Stimulated activated CD4-positive, alpha-beta T cell treated with anti-CD3 and anti-CD28 coated beads, Interleukin-1b, Interleukin-23, amount 100 ng/mL, for 1 hour (primary cell): ENCODE measurements at places on chromosomes 7 and 10.

GRCh38 chr10:78643513-78643912 is 425.3 kb upstream of the ZMIZ1 start:
- no peak for DNase-seq

DNA sequence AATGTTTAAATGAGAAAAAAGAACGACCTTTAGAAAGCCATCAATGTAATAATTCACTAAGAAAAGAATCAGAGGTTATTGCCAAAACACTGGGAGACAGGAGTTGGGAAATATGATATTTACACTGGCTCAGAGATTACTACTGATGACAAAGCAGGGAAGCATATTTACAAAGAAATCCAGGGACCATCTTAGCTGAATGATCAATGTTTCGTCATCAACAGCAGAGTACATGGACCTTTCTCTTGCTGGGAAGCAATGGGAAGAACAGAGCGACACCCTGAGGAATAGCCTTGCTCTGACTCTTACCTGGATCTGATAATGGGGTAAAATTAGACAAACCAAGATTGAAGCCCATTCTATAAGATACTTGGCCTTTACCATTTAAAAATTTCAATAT is 1293.5 kb downstream of the XPNPEP1 start:
- no peak for DNase-seq

- DNase-seq = no peak
Observed at GRCh38 chr7:79182283-79182682, 271.2 kb downstream of the MAGI2 start.

GRCh38 chr7:87507446-87507845 is 32.0 kb upstream of the ABCB4 start:
- no peak for DNase-seq

DNA sequence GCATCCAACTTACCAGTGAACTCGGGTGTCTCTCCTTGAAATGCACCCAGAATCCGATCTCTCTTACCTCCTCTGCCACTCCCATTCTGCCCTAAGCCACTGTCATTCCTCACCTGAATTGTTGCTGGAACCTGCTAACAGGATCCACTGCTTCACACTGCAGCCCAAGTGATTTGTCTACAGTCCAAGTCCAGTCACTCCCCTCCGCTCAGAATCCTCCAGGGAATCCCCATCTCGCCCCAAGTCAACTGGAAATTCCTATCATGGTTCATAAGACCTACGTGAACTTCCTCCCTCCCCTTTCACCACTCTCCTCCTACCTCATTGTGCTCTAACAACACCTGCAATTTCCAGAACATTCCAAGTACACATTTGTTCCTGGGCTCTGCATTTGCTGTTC is 91.3 kb downstream of the SCRN1 start:
- DNase-seq = no peak

DNA sequence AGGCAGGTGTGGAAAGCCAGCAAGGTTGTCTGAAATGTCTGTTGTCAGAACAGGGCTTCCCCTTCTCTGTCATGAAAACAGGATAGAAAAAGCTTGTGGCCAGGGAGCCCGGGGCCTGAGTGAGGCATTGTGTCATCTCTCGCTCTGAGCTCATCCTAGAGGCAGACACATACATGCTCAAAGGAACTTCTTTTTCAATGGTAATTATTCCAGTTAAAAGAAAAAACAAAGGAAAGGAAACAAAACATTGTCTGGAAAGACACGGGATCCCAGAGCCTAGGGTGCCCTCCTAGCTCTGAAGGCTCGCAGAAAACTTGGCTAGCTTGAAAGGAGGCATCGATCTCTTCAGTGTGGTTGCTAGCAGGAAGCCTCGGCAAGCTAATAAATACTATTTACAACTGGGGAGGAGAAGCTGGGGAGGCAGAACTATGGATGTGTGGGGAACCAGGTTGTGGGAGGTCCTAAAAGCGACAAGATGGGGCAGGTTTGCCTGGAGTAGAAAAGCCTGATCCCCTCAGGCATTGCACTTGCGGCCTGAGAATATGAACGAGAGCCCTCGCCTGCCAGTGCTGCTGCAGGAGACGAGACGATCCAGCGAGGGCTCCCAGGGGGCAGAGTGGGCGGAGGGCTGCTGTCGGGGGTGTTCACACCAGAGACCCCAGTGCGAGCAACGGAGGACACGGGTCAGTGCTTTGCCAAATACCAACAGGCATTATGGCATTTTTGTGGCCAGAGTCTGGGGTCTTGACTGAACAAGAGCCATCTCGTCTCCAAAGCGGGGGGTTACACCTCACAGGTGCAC is 32.8 kb upstream of the DGKI start:
- DNase-seq = no peak

DNA sequence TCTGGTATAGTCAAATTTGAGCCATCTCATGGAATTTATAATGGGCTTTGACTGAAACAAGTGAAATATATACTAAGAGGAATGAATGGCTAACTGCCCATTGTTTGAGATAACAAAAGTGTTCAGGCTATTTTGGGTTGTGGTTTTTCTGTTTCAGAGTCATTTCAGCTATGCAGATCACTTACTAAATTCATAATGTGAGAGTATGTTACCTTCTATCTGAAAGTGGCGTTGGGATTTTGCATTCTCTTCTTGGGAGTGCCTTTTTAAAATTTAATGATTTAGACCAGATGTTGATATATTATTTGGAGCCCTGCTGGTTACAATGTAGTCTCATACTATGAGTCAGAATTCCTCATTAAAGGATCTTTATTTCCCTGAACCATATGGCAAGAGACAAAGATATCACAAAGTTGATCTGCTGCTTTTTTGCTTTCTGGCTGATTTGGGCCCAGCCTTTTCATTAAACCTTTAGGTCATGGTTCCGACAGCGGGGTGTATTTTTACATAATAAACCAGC is 10.4 kb downstream of the VCL start:
- DNase-seq = no peak

GRCh38 chr10:102580230-102580629 is 64.0 kb upstream of the TRIM8 start:
- DNase-seq = no peak

GRCh38 chr7:47453093-47454061 is 128.5 kb downstream of the TNS3 start:
- no peak for DNase-seq

GRCh38 chr7:46387646-46388045 is 466.6 kb upstream of the IGFBP3 start:
- no peak for DNase-seq

- DNase-seq = no peak
Observed at GRCh38 chr7:25897261-25897782, 254.7 kb upstream of the NFE2L3 start.

DNA sequence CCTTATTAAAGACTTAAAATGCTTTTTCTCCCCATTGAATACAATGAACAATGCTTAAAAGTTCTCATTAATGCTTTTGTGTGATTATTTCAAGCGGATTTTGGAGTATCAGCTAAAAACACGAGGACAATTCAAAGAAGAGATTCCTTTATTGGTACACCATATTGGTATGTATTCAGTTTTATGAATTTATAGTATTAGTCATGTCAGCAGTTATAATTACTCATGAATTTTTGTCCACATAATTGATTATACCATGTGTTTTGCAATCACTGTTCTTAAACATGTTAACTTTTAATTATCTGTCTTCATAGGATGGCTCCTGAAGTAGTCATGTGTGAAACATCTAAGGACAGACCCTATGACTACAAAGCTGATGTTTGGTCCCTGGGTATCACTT is 31.9 kb downstream of the SLK start:
- no peak for DNase-seq

DNA sequence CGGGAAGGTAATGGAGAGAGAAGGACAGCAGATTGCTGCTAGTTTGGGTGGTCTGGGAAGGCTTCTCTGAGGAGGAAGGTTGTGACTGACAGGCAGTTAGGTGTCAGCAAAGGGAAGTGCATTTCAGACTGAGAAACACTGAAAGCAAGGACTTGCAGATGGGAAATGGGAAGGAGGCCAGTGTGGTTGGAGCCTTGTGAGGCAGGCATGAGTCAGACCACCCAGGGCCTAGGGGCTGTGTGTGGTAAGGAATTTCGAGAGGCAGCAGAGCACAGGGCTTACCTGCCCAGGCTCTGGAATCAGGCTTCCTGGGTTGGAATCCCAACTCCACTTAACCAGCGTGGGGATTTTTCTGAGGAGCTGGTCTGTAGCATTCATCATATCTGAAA is 53.5 kb downstream of the NRF1 start:
- DNase-seq = no peak

DNA sequence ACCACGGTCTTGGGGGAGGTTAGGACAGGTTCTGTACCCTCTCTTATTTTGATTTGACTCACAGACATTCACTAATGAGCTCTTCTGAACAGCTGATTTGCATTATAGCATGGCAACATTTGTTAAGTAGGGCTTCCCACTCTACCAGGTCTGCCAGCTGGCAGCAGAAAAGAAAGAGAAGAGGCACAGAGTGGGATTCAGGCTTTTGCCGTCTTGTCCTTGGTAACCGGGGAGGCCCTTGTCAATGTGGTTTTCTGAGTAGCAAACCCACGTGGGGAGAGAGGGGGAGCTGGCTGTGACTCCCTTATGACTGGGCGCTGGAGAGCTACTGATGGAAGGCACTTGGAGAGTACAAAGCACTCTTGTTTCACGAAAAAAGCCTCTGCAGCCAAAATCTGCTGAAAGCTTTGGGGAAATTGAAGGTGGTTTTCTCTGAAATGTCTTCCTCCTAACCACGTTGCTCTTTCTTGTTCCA is 355.3 kb upstream of the GALNT17 start:
- no peak for DNase-seq
